ENCODE measurements at places on chromosomes 6 and 20. TPM values are rescaled to one million over a fixed set of nuclear protein-coding genes. Genes with fewer than 3 reads are reported as not detected.

DNA sequence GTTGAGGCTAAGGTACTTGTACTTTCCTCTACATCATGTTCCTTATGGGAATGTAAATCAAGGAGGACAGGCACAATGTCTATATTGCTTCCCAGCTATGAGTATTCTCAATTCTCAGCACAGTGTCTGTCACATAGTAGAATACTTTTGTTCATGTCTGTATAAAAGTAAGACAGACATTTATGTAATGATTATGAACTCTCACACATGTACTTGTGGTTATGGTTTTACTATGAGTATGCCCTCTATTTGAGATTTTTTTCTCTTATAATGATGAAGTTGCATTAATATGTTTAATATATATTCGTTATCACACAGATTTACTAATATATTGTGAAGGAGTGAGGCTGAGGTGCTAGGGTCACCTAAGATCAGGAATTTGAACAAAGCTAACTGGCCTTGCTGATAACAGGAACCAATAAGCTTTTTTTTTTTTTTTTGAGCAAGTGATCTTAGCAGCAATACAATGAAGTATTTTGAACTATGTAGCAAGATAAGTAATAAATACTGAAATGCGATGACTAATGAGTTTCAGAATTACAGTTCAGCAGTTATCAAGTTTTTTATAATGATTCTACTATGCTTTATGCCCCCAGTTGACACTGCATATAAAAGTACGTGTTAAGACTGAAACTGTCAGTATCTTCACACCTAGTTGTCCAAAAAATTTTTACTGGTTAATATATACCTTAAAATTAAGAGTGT, 623.1 kb downstream of the HTR1B start:
- DNase-seq = no peak

DNA sequence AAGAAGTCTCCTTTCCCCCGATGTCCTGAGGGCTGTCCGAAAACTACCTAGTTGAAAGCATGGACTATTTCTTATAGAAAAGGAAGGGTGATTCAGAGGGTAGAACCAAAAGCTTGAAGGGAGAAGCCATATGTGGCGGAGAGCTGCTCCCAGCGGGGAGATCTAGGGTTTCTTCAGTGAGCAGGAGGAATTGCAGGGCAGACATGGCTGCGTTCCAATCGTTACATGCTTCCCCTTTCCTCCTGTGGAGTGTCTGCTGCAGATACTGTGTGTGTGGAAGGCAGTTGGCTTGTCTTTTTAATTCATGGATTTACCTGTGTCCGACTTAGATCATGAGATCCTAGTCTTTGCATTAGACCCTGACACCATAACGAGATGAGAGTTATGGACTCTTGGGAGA, 799.5 kb downstream of the QKI start:
- DNase-seq = no peak

- peak; percentile 66 for DNase-seq
Observed at GRCh38 chr6:109236115-109237076, 141.1 kb downstream of the CEP57L1 start.

- no peak for DNase-seq
Observed at GRCh38 chr6:109493865-109494264, 10.8 kb upstream of the ZBTB24 start.

- no peak for DNase-seq
Observed at GRCh38 chr20:15619816-15620215, 953.4 kb downstream of the KIF16B start.

- DNase-seq = no peak
Observed at GRCh38 chr6:164690702-164691500, 618.5 kb downstream of the C6orf118 start.

GRCh38 chr6:27139756-27140579, 107.5 kb upstream of the PRSS16 start:
- no peak for DNase-seq

GRCh38 chr6:108655806-108656651, 95.3 kb downstream of the FOXO3 start:
- no peak for DNase-seq

LPIN3 gene
- total RNA-seq = 8.8 TPM

PRIM2 gene
- 7.4 TPM for total RNA-seq

NKX2-2 gene
- 8.3 TPM for total RNA-seq

TMEM200A gene
- total RNA-seq = 6.9 TPM

CRISP2 gene
- not detected for total RNA-seq

Data from dorsolateral prefrontal cortex (tissue), 122 donors.